ENCODE measurements at places on chromosomes 4 and X.

DNA sequence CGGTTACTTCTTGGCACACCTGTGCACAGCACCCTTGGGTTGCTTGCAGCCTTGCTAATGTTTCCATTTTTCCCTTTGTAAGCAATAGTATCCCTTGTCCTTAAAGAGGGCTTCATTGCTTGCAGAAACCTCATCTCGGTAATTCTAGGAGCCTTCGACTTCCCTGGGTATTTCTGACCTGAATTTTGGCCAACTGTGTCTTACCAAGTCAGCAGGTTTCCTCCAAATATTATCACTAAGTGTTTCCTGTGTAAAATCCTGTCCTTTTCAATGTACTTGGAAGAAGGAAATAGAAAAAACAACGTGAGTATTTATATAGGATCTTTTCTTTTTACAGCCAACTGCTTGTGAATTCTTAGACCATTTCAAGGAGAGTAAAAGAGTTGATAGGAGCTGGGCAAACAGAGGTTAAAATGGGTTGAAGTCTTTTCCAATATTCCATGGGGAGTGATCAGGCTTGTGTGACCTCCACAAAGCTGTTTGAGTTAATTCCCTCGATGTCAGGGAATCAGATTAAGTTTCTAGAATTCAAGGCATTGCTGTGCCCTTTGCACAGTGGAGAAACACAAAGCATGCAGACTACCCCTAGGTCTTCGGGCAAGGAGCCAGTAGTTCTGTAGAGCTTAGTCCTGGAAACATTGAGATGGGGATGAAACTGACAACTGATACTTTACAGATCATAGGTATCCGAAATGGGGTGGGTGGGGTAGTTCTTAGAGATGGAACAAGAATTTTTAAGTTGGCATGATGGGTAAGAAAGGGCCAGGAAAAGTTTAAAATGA is 209.9 kb downstream of the CPE start:
- DNase-seq: no peak

- no peak for DNase-seq
Observed at GRCh38 chr4:90798948-90799347, 671.8 kb downstream of the CCSER1 start.

GRCh38 chr4:70463335-70463734 is 8.7 kb upstream of the MUC7 start:
- DNase-seq: no peak

DNA sequence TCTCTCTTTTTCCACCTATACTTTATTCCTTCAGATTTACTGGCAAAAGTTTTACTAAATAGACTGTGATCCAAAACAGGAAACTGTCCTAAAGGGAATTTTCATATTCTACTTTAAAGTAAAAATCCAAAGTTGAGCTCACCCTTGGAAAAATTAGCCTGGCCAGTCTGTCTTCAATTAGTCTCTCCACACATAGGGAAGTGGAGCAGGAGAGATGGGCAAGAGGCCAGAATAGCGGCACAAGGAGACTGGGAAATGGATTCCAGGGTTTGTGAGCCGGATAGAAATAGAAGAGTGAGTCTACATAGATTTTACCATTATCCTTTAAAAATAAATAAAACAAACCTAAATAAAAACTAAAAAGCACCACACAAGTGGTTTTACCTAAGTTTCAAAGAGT is 16.2 kb upstream of the FRMD7 start:
- DNase-seq: no peak

DNA sequence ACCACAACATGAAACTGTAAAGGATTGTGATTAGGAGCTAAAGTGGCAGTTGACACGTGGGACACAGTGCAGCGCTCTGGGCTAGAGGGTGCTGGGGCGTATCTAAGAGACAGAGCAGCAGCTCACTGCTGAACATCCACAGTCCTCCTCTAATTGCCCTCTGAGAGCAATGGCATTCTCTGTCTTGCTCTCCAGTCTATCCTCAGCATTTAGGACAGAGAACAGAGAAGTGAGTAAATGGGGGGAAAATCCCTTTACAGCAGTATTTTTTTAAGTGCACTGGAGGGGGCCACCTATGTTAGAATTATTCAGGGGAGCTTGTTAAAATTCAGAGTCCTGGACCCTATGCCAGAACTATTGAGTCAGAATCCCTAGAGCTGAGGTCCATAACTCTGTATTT is 4.2 kb upstream of the TMEM154 start:
- no peak for DNase-seq

GRCh38 chr4:116027311-116027710 is 913.9 kb upstream of the NDST4 start:
- no peak for DNase-seq

DNA sequence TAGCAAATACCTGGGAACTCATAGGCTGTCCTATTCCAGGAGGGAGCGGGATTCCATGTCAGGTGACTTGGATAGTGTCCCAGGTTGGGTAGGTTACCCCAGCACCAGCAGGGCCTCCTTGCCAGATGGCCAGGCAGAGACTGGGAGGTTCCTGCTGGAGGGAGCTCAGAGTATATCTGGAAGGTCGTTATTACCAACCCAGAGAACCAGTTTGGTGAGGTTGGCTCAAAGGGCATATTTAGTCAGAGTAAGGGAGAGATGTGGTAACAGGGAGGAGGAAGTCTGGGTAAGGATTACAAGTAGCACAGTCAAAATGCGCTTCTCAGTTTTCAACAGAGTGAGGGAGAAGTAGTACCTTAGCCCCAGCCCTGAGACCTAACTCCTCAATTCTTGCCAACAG is 53.3 kb upstream of the LNX1 start:
- no peak for DNase-seq

GRCh38 chr4:184949020-184949419 is 69.3 kb upstream of the HELT start:
- DNase-seq: no peak

GRCh38 chr4:149836546-149836945 is 20.9 kb upstream of the IQCM start:
- no peak for DNase-seq

GRCh38 chr4:153022241-153022715 is 86.2 kb downstream of the FHDC1 start:
- no peak for DNase-seq

DNA sequence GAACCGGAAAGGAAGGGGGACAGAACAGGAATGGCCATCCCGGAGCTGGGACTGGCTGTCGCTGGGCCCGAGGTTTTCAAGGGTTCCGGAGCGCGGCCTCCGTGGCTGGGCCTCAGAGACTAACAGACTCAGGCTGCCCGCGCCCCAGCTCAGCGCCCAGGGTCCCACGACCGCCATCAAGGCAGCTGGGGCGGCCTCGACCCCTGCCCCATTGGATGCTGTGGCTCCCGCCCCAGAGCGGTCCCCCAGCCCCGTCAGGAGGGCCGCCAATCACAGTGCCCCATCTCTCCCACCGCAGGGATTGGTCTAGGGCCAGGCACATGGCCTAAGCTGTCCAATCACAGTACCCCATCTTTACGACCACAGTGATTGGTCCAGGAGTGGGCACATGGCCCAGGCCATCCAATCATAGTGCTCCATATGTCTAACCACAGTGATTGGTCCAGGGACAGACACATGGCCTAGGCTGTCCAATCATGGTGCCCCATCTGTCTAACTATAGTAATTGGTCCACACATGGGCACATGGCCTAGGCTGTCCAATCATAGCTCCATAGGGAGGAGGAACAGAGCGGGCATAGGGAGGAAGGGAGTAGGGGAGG is 105.3 kb upstream of the NKX1-1 start:
- no peak for DNase-seq

DNA sequence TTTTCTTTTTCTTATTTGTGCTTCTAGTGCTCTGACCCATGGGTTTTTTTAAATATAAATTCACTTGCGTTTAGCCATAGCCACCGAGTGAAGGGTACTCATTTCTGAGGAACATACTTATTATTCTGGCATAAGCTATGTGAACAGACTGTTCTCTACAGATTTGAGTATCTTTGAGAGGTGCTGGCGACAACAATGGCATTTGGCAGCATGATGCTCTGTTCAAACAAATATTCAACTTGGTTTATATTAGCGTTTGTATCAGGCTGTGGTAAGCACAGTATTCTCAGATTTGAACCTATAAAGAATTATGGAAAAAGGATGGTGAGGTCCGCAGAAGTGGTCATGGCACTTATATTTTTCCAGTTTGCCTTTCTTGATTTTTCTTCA is 108.7 kb upstream of the LIMCH1 start:
- no peak for DNase-seq

DNA sequence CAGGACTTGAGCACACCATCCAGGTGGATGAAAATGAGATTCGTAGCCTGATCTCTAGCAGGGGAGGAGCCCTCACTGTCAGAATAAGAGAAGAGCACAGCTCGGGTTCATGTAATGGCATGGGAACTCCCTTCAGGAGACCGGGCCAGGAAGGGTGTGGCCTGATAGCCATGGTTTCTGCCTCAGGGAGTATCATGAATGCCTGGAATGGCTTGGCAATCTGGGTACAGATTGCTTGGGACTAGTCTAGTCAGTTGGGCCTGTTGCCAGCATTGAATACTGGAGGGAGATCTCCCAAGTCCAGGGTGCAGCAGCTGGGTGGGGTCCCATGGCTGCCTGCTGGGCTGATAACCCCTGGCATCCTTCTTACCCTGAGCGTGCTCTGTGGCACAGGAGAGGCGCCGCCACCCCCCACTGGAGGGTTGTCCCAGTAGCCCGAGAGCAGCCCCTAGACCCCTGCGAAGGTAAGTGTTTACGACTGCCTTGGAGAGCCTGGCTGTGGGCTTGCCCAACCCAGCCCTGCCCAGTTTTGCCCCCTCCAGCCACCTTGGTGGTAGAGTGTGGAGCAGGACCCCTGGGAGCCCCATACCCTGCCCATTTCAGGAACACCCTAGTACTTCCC is 298.8 kb downstream of the TEX13A start:
- no peak for DNase-seq

- DNase-seq: peak; percentile 36
Observed at GRCh38 chrX:41720125-41720779, 3.7 kb upstream of the GPR82 start.

- DNase-seq: no peak
Observed at GRCh38 chrX:153909024-153909979, 4.8 kb downstream of the AVPR2 start.

- no peak for DNase-seq
Observed at GRCh38 chr4:29571322-29571721, 1148.8 kb upstream of the PCDH7 start.

DNA sequence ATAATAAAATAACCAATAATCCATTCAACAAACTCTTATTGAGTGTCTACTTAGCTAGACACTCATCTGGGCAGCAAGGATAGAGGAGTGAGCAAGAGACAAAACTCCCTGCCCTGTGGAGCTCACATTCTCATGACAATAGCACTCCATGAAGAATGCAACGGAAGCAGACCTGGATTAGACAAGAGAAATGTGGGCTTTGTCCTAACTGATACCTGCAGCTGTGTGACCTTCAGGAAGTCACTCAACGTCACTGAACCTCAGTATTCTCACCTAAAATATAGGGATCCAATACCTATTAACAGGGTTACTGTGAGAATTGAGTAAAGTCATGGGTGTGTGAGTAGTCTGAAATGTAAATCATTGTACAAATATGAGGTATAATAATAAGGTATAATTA is 61.2 kb downstream of the NDNF start:
- DNase-seq: no peak

- DNase-seq: no peak
Observed at GRCh38 chr4:17667653-17668201, 53.3 kb downstream of the MED28 start.

DNA sequence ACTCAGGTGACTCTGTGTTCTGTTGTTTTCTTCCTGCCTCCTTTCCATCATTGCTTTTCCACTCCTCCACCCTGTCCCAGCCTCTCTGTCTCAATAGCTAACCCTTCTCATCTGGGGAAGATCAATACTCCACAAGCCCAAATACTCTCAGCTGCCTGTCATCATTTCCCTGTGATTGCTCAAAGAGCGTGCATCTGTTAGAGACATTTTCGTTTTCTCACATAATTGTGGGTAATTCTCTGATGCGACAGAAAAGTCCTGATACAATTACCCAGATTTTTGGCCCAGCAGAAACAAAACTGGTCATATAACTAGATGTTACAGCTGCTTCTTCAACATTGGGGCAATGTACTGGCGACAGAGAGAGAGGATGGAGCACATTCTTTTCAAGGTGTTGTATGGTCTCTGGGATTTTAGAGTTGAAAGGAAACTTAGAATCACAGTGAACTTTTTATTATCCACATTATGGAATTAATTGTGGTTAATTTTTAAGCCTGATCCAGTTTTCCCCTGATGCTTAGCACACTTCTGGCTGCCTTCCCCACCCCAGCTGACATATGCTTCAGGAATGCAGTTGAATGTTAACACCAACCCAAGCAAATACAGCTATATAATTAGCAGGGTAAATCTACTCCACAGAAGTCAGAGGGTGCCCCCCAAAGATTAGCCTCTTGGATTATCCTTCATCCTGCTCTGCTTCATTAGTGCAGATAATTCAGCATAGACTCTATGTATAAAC is 171.4 kb upstream of the ANXA3 start:
- no peak for DNase-seq

DNA sequence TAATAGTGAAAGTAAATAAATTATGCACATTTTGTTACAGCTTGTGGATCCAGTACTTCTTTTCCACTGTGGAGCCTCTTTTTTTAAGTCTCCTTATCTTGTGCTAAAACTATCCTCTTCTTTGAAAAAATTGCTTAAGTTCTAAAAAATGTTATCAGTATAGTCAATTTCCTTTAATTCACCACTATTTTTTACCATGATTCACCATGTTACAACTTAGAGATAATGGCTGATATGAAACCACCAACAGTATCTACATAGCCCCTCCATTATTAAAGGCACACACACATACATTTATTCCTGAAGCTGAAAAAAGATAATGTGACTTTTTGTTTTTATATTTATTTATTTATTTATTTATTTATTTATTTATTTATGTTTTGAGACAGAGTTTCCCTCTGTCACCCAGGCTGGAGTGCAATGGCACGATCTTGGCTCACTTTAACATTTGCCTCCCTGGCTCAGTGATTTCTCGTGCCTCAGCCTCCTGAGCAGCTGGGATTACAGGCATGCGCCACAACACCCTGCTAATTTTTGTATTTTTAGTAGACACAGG is 243.2 kb downstream of the SPOCK3 start:
- DNase-seq: no peak

DNA sequence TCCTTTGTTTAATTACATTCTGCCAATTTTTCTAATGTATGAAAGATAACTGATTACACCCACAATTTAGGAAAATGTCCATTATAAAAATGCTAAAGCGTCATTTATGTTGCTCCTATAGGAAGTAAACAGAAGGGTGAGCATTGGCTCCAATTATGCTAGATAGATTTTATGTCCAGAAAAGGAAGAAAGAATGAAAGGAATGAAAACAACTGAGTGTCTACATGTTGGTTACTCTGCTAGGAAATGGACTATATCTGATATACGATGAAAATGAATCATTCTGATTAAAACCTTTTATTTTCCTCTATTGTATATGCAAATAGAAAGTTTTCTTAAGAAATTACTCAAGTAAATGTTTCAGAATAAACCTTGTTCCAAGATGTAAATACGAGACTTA is 1.6 kb downstream of the ENAM start:
- DNase-seq: no peak

DNA sequence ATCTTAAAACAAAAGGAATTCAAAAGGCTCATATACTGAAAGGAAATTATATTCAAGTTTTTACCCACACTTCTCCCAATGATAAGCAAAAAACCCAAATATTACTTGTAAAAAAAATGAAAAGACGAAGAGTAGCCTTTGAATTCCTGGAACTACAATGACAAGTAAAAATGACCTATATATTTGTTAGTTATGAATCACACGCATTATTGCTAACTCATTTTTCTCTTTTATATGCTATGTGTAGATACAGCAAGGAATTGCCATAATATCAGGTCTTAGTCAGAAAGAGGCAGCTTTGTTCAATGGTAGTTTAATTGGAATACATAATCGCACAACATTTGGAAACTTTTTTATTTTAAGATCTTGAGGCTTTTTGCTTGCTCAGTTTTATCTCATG is 22.7 kb upstream of the ASB5 start:
- DNase-seq: no peak
